ENCODE measurements at places on chromosomes 1 and 21.

GRCh38 chr21:27694667-27695066 lies 727.8 kb upstream of the ADAMTS5 start:
- DNase-seq: no peak

- DNase-seq: no peak
Observed at GRCh38 chr1:30397576-30397975, 325.8 kb downstream of the MATN1 start.

DNA sequence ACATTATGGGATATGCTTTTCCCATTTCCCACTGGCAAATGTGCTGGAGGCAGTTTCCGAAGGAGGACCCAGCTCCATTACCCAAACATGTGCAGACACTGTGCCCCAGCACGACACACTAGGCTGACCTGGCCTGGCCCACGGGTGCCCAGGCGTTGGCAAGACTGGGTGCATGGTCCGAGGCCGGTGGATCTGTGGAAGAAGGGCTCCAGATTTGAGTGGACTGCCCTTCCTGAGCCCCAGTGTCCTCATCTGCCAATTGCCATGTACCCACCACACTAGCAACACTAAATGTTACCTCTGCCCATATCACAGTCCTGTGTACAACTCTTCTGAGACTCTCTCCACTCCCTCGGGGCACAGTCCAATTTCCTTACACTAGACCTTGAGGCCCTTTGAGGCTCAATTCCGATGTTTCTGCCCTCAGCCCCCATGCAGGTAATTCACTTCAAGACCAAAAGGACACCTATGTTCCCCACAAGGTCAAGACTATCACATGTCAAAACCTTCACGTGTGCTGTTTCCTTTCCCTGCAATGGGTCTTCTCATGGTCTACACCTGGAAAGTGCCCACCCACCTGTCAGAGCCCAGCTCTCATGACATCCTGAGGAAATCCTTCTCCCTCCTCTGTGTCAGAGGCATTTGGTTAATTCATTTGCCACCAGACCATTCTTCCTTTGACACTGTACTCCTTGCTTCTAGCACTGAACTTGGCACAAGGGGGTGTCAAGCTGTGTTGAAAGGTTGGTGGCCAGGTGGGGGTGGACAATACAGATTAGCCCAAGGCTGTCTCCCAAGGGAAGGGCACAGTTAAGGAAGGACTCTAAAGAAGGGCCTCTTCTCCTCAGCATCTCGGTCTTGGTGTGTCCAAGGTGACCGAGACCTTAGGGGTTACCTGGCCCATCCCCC lies 124.9 kb downstream of the DMRTB1 start:
- DNase-seq: no peak

DNA sequence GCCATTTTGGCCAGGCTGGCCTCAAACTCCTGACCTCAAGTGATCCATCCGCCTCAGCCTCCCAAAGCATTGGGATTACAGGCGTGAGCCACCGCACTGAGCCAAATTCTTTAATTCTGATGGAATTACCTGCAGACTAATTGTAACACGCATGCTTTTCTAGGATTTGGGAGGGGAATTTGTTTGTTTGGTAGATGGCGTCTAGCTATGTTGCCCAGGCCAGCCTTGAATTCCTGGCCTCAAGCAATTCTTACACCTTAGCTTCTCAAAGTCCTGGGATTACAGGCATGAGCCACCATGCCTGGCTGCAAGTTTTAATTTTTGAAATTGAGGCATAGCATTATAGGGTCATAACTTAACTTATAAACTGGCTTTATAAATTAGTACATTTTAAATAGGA lies 18.6 kb downstream of the RTCA start:
- no peak for DNase-seq

- DNase-seq: no peak
Observed at GRCh38 chr1:211589782-211590721, 11.1 kb upstream of the SLC30A1 start.

- no peak for DNase-seq
Observed at GRCh38 chr1:230352537-230352936, 73.6 kb downstream of the PGBD5 start.

DNA sequence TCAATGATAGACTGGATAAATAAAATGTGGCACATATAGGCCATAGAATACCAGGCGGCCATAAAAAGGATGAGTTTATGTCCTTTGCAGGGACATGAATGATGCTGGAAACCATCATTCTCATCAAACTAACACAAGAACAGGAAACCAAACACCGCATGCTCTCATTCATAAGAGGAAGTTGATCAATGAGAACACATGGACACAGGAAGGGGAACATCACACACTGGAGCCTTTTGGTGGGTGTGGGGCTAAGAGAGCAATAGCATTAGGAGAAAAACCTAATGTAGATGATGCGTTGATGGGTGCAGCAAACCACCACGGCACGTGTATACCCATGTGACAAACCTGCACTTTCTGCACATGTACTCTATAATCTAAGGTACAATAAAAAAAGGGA lies 883.4 kb upstream of the PRMT6 start:
- DNase-seq: no peak

- DNase-seq: no peak
Observed at GRCh38 chr21:27291006-27291405, 324.1 kb upstream of the ADAMTS5 start.

DNA sequence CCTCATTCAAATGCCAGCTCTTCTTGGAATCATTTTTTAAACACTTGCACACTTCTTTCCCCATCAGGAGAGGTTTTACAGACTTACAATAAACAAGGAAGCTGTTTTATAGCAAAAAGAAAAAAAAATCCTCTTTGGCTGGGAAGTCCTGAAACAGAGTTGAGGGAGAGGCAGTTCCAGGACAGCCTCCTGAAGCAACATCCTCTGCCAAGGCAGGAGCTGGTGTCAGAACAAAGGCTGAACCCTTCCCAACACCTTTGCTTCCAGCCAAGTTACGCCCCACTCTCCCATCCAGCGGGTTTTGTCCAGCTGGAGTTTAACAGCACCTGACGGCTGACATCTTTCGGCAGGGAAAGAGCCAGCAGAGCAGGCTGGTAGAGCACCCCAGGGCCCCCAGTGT lies 287.8 kb downstream of the RRAGC start:
- no peak for DNase-seq

- no peak for DNase-seq
Observed at GRCh38 chr1:207826557-207827487, 75.0 kb downstream of the CD46 start.

GRCh38 chr1:230429067-230429735 lies 3.1 kb upstream of the PGBD5 start:
- DNase-seq: no peak

DNA sequence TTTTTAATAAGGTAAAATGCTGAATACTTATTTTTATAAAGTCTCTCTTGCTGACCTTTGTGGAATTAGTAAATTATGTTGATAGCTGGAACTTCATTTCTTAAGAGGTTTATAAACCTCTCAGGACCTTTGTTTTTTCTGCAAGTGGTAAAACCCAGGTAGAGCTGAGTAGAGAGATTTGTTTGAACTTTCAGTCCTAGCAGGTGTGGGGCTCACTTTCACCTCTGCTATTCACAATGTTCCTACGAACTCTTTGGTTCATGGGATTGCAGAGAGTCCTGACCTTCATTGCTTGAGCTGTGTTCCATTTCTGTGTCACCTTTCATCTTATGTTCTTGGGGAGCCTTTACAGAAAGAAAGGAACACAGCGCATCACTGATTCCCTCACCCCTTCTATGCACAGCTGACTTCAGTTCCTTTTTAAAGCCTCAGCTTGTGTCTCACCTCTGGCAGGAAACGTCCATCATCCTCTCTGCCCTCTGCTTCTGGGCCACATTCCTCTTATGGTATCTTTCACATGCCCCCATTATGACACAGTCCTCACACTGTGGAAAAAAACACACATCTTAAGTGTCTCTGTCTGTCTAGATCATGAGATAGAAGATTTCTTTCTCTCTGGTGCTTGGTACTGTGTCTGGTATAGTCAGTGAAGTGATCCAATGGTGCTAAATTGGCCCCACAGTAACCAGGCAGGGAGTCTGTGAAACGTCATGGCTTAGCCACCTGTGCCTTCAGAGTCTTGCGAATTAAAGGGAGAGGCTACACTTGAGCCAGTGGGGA lies 262.5 kb upstream of the B3GALT2 start:
- DNase-seq: no peak

DNA sequence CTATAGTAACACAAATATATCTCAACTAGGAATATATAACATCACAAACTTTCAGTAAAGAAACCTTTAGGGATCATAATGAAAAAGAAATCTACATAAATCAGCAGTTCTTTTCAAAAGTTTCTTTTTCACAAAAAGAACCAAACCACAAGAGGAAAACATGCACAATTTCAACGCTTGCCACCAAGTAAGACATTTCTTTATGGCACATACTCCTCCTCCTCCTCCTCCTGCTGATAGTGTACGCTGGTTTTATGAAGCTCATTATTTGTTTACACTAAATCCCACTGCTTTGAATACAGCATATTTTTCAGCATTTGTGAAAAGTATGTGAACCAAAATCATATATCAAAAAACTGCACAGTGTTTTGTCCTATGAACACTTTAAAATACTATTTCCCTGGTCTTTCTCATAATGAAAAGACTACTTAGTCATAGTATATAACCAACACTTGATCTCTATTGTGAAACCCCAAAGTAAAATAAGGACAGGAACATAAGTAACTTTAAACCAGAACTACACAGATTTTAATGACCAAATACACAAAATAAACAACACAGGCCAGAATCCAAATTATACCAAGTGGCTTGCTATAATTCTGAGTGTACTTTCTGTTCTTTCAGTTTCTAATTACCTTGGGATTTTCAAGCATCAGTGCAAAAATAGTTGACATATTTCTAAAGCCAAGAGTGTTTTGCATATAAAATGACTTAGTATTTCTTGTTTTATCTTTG lies 184.2 kb downstream of the EIF4G3 start:
- DNase-seq: no peak

GRCh38 chr1:36442337-36442736 lies 7.9 kb downstream of the OSCP1 start:
- no peak for DNase-seq

DNA sequence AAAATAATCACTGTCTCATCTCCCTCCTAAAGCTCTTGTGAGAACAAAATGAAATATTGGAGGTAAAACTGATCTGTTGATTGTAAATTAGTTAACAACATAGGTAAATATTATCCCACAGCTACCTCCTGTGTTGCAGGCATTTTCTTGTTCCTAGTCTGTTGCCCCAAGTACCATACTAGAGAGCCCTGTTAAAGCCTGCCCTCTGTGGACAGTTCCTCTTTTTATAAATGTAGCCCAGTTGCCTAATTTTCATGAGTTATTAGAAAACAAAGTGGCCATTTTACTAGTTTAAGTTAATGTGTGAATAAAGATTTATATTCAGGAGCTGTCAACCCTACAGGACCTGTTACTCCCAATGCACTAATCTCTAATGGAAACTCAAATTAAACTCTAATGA lies 180.0 kb upstream of the KCND3 start:
- DNase-seq: no peak

DNA sequence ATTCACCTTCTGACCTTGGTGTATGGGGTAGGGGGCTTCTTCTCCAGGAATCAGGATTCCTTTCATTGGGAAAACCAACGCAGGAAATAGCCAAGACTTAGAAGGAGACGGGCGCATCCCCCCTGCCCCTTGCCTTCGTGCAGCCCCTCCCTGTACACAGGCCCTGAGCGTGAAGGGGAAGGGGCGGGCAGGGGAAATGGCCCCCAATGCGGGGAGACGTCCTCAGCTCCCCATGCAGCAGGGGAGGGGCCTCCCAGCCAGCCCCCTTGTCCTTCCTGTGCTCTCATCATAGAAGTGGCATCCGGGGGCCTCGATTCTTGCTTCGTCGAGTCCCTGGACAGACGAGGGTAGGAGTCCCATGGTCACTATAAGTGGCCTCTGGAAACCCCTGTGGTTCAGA lies 116.9 kb downstream of the AJAP1 start:
- no peak for DNase-seq
